ENCODE measurements at places on chromosomes 3 and 15. TPM values are rescaled to one million over a fixed set of nuclear protein-coding genes. Genes with fewer than 3 reads are reported as not detected.

BLM gene
- 13.9 TPM for polyA plus RNA-seq

SPINK8 gene
- polyA plus RNA-seq: 0.37 TPM

GRCh38 chr15:81160312-81161159 lies 26.5 kb downstream of the CFAP161 start:
- peak; percentile 7 for DNase-seq

- no peak for DNase-seq
These were observed 11.2 kb upstream of the ATP11B start for GRCh38 chr3:182782149-182782548.

DNA sequence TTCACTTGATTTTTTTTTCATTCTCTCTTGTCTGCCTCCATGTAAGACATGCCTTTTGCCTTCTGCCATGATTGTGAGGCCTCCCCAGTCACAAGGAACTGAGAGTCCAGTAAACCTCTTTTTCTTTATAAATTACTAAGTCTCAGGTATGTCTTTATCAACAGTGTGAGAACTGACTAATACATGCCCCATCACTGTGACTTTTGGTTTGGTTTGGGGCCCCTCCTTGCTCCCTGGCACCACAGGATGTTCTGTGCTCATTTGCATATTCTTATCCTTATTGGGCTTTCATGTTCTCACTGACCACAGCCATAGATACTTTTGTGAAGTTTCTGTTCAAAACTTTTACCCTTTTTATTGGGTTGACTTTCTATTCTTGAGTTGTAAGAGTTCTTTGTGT lies 3.8 kb upstream of the PRR20G start:
- no peak for DNase-seq

DNA sequence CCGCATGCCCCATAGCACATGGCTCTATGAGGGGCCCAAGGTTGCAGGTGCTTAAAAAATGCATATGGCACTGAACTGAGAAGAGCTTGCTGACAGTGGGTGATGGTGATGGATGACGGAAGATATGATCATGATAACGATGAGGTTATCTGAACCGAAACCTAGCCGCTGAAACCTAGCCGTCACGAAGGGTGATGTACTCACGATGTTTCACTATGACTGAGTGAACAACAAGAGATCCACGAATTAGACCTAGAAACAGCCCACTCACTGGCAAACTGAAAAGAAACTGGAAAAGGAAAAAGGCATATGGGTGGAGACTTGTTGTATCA lies 57.6 kb upstream of the BCL6 start:
- DNase-seq: no peak

- no peak for DNase-seq
These were observed 60.6 kb upstream of the STAC start for GRCh38 chr3:36319680-36320079.
